ENCODE measurements at places on chromosomes 4 and X. TPM values are rescaled to one million over a fixed set of nuclear protein-coding genes. Genes with fewer than 3 reads are reported as not detected.

- no peak for DNase-seq
These were observed 38.5 kb downstream of the MAGEB5 start for GRCh38 chrX:26254436-26254835.

- no peak for DNase-seq
These were observed 36.7 kb downstream of the PJA1 start for GRCh38 chrX:69128588-69128987.

DNA sequence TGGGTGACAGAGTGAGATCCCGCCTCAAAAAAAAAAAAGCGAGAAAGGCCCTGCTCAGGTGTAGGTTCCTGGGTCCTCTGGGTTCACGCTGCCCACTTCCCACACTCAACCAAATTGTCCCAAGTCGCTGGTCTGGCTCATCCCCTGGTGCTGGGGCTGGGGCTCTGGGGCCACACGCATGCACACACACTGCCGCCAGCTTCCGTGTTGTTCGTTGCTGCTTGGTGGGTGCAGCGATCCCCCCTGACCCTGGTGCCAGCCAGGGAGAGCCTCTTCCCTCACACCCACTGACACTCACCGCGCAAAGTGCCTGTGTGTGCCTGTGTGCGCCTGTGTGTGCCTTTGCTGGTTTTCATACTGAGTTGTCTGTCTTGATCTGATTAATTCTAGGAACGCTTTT is 124.1 kb upstream of the NKX1-1 start:
- DNase-seq, result no peak

The APOOL gene
- 19.4 TPM for total RNA-seq

DNA sequence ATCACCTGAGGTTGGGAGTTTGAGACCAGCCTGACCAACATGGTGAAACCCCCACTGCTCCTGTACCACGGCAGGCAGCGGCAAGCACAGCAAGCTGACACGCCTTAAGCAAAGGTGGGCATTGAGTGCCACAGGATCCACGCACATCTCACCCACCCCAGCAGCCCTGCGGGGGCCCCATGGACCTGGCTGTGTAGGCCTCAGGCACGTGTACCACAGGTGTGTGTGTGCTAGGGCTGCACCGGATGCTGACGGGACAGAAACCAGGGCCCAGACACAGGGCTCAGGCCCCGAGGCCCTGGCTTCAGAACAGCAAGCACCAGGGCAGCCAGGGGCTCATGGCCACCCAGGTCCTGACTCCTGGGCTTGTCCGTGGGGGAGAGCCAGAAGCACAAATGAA is 46.8 kb downstream of the GAK start:
- DNase-seq, result no peak

DNA sequence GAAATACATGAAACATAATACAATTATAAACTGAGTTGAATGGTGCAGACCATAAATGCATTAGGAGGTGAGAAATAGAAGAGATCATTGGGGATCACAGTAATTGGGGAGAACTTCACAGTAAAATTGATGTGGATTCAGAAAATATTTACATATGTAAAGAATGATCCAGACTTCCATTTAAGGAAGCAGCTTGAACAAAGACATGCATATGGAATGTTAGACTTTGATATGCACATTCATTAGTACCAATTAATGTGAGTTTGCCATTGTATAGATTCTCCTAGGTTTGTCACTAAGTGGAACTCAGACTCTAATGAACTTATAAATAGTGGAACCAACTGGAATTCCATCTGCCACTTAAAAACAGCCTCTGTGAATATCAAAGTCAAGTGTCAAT is 235.6 kb downstream of the PARM1 start:
- no peak for DNase-seq
